ENCODE measurements at places on chromosomes 3 and 15.

- no peak for DNase-seq
Observed at GRCh38 chr15:93476491-93477177, 387.6 kb upstream of the RGMA start.

DNA sequence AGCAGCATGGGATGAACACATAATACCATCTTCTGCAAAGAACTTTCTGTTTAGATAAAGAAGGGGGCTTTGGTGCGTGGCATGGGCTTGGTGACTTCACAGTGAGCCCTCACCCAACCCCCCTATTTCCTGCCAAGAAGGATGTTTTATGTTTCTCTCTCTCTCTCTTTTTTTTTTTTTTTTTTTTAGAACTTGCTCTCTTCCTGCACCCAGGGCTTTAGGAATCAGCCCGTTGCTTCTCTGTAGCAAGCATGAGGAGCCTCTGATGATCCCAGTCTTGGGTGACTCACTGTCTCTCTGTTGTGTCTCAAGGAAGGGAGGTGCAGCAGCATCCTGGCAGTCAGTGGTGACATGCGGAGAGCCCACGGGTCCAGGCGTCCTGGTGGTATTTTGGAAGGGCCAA lies 49.1 kb downstream of the CCK start:
- no peak for DNase-seq

DNA sequence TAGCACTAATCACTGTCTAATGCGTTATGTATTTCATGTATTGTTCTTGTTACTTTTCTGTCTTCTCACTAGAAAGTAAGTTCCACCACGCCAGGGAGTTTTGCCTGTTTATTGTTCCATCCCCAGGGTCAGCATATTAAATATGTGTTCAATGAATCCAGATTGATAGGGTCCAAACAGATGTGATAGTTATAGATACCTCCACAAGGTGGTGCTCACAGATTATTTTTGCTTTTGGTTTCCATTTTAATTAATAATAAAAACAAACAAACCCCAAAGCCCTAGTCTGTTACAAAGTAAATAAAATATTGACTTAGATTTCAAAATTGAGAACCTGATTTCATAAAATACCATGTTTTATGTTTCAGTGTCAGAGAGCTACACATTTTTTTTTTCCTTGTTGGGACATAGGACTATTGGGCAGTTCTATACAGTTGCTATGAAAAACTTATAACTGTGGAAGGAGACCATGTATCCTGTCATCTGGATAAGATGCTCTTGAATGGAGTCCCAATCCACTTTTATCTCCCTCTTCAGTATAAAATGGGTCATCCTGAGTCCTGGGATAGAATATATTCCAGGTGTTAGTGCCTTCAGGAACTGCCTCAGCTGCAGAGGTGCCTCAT lies 12.4 kb downstream of the OTOL1 start:
- DNase-seq = no peak

DNA sequence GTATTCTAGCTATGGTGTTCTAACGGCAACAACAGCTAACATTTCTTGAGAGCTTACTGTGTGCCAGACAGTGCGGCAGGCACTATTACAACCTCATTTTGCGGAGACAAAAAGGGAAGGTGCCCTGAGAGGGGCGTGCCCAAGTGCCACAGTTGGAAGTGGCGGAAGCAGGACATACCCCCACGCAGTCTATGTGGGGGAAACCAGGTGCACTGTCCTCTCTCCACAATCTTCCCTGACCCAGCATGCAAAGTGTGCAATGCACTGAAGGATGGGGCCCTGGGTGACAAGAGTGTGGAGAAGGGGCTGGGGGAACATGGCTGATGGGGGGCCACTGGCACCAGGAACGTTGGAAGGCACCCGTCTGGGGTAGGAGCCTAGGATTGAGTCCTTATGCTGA lies 8.6 kb downstream of the ANP32A start:
- DNase-seq = no peak

GRCh38 chr15:99681990-99682389 lies 51.2 kb downstream of the LYSMD4 start:
- DNase-seq = no peak

GRCh38 chr15:48855501-48856440 lies 22.2 kb upstream of the EID1 start:
- peak; percentile 39 for DNase-seq

GRCh38 chr3:15955968-15956367 lies 158.2 kb upstream of the ANKRD28 start:
- no peak for DNase-seq

DNA sequence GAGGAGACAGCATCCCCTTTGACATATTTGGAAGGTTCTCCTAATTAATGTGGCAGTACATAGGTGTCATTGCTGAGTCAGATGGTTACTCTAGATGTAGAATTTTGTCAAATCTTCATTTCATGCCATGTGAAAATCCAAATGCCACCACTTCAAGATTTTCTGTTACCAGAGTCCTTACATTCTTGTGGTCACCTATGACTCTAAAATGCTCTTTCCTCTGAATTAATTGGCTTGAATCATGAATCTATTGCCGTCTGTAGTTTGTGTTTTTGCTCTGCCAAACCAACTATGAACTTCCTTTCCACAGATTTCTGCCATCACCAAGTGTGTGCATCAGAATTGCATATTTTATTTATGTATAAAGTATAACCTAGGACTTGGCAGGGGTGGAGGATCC lies 269.4 kb upstream of the ZPLD1 start:
- no peak for DNase-seq

GRCh38 chr3:128007033-128007424 lies 45.2 kb upstream of the SEC61A1 start:
- no peak for DNase-seq

DNA sequence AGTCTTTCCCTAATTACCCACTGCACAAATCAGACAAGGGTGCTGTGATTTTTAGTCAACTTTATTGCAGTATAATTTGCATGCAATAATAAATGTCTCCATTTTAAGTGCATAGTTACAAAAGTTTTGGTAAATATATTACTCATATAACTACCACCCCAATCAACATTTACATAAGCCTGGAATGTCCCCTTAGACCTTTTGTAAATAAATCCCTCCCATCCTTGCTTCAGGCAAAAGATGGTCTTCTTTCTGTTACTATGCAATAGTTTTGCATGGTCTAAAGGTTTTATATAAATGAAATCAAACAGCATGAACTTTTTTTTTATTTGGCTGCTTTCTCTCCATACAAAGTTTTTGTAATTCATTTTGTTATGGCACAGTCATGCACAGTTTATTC lies 235.4 kb downstream of the PYDC2 start:
- no peak for DNase-seq

DNA sequence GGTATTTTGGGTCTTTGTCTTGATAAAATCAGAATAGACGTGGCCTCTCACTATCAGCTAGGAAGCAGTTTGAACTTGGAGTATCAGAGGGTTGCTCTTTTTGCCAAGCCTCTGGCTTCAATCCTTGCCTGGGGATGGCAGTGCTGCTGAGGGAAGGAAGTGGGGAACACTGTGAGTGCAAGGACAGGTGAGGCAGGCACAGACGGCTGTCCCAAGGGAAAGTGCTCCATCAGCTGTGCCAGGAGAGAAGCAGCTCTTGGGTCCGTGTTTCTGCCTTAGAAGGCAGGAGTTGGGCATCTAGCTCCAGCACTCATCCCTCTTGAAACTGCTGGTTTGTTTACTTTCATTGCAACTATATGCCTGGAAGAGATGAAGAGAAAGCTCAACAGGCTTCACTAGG lies 33.2 kb downstream of the PML start:
- peak; percentile 61 for DNase-seq

- no peak for DNase-seq
Observed at GRCh38 chr15:98729446-98730042, 81.2 kb downstream of the IGF1R start.

- DNase-seq = no peak
Observed at GRCh38 chr3:138062626-138063025, 52.7 kb downstream of the CLDN18 start.

DNA sequence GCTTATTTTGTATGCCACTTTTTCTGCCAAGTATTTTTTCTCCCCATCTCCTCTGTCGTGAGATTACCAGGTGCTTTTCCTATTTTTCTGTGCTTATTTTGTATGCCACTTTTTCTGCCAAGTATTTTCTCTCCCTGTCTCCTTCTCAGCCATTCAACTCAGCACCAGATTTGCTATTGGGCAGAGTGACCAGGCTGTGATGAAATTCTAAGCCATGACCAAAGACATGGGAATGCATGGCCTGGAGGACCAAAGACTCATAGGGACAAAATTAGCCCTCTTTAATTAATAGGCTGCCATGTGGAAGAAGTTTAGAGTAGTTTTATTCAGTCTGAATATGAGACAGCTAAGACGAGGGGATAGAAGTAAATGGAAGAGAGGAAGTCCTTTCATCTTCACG lies 257.4 kb downstream of the SQOR start:
- DNase-seq = no peak

DNA sequence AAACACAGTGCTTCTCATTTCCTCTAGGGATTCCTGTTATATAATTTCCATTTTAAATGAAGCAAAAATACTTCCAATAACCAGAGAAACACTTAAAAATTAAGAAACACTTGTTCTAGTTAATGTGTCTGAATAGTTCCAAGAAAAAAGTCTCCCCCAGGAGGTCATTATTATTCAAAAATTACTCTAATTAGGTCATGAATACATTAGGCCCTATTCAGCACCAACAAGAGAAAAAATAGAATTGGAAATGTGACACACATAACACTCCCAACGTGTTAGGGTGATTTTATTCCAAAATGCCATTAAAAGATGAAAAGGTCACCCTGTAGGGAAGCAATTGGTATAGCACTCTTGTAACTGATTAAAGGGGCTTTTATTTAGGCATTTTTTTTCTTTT lies 382.1 kb downstream of the TUSC7 start:
- no peak for DNase-seq

DNA sequence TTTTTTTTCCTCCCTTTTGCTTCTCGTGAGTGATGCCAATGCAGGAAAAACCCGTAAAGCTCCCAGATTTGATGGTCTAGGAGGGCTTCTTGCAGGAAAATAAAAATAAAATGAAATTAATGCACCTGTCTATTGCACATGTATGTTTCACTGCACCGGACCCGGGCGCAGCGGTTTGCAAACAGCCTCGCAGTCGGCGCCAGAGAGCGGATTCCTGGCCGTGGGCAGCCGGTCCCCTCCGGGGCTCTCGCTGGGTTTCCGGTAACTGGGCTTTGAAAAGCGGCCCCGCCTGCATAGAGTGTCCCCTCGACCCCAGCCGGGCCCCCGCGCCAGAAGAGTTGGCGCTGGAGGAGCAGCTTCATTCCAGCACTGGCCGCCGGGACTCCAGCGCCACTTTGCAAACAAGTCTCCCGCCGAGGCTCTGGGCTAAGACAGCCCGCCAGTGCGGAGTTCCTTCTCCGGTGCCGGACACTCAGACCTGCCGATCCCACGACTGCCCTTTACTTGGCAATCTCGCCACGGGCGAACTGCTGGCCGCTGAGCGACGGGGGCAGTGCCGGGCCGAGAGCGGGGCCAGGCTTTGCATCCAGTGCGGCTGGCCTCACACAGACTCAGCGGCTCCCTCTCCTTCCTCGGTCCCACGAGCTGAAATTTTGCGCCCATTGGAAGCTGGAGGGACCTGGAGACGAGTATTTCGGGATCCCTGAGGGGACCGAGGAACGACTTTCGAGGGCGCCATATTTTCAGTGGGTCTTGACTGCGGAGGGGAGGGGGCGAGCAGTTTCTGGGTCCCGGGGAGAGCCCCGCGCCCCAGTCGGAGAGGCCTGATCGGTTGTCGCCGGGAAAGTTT lies 225.9 kb upstream of the C2CD4B start:
- peak; percentile 60 for DNase-seq

DNA sequence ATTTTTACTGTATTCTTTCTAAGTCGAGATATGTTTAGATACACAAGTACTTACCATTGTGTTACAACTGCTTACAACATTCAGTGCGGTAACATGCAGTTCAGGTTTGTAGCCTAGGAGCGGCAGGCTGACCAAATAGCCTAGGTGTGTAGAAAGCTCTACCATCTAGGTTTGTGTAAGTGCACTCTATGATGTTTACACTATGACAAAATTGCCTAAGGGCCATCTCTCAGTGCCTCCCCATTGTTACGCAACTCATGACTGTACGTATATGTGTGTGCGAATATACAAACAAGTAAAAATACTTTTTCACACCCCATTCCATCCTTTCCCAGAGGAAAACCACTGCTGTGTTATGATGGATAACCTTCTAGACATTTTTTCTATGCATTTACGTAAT lies 44.3 kb downstream of the PXYLP1 start:
- DNase-seq = no peak

DNA sequence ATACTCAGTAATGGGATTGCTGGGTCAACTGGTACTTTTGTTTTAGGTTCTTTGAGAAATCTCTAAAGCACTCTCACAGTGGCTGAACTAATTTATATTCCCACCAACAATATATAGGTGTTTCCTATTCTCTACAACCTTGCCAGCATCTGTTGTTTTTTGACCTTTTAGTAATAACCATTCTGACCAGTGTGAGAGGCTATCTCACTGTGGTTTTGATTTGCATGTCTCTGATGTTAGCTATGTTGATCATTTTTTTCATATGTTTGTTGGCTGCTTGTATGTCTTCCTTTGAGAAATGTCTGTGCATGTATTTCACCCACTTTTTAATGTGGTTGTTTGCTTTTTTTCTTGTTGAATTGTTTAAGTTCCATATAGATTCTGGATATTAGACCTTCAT lies 98.2 kb upstream of the DCBLD2 start:
- no peak for DNase-seq

DNA sequence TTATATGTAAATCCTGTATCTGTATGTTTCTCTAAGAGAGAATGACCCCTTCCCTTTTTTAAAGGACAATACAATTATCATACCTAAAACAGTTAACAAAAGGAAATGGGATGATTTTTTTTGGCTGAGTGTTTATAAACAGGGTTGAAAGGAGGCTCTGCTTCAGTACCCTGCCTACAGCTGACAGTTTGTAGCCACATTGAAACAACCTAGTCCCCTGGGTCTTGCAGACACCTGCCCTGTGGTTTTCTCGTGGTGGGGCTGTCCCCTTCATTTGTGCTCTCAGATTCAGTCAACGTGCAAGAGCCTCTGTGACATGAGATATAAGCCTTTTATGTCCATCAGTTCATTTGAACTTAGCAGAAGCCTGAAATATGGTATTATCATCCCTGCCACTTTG lies 2.3 kb upstream of the HMCES start:
- DNase-seq = peak; percentile 47

GRCh38 chr3:127409421-127410136 lies 121.7 kb upstream of the PRR20G start:
- DNase-seq = no peak

- no peak for DNase-seq
Observed at GRCh38 chr3:161171113-161171512, 50.0 kb upstream of the NMD3 start.

DNA sequence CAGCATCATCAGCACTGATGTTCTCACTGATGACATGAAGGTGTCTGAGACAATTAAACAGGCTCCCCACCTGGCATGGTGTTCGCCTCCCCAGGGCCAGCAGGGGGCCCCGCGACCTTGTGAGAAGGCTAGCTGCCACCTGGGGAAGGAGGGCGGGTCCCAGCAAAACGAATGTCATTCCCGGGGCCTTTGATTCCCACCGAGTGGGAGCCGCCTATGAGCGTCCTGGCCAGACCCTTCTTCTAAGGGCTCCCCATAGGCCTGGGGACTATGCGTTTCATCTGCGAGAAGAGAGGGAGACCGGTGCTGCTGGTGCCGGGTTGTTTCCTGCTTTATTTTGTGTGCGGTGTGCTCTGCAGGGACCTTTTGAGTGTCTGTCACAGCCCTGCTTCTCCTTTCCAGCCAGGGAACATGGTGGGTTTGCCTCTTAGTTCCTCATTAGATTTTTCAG lies 20.5 kb upstream of the MINDY4B start:
- DNase-seq = no peak

Data from NCI-H2171 treated with DMSO at 0.1 percent for 48 hours (cell line).